Endothelial cell (in vitro differentiated cells): ENCODE measurements at places on chromosomes 12 and 14. TPM values are rescaled to one million over a fixed set of nuclear protein-coding genes. Genes with fewer than 3 reads are reported as not detected.

DNA sequence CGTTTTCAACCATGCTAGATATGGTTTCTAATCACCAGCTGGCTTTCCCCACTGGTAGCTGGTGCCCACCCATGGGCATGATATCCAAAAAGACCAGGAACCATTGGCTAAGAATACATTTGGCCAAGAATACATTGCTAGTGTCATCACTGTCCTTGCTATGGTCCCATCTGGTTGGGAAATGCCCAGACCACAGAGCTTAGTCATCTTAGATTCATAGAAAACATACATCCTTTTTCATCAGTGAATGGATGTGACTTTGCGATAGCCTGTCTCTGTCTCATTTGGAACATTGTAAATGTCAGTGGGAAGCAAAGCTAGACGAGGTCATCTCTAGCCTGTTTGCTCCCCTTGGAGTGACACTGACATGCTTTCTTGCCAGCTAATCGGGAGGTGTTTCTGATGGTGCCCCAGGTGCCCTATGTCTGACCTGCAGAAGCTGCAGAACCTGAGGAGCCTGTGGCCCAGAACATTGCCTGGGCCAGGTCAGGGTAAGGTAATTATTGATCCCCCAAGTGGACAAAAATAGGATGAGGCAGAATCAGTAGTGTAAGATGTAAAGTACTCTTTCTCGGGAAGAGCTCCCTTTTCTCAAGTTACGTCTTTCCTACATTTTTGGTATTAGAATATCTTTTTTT lies 194.8 kb downstream of the SLC41A2 start:
- H3K4me1 ChIP-seq = no peaks in the 10 kb centered on the region
- H3K27me3 ChIP-seq = no peaks in the 10 kb centered on the region
- H3K4me3 ChIP-seq = no peak overlapping the region
- H3K27ac ChIP-seq = no peak overlapping the region

DNA sequence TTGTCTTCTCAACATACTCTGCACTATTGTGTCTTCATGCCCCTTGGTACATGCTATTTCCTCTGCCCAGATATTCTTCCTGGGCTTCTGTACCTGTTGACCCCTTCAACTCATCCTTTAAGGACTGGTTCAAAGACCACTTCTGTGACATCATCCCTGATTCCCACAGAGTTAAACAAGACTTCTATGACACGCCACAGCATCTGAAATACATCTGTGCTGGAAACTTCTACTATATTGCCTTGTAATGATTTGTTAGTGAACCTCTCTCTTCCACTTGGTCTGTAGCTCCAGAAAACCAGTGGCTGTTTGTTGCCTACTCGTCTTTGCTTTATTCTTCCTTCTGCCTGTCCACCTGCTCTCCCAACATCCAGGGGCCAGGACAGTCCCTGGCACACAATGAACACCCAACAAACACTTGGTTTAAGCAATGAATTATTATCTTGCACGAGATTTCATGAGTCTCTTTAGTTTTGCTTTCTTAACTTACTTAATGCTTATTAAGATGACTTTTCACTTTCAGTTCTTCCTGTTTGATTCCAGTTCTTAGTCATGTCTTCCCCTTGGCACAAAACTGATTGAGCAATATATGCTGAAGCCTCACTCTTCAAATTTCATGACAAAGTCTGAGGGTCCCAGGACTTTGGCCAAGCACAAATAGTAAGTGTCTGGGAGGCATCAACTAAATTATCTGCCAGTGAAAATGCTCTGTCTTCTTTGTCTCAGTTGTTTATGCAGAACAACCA lies 485.9 kb downstream of the APAF1 start:
- no peaks in the 10 kb centered on the region for H3K27me3 ChIP-seq
- DNase-seq = no peak
- H3K4me3 ChIP-seq = no peak overlapping the region
- no peaks in the 10 kb centered on the region for H3K36me3 ChIP-seq
- H3K4me1 ChIP-seq = no peaks in the 10 kb centered on the region

DNA sequence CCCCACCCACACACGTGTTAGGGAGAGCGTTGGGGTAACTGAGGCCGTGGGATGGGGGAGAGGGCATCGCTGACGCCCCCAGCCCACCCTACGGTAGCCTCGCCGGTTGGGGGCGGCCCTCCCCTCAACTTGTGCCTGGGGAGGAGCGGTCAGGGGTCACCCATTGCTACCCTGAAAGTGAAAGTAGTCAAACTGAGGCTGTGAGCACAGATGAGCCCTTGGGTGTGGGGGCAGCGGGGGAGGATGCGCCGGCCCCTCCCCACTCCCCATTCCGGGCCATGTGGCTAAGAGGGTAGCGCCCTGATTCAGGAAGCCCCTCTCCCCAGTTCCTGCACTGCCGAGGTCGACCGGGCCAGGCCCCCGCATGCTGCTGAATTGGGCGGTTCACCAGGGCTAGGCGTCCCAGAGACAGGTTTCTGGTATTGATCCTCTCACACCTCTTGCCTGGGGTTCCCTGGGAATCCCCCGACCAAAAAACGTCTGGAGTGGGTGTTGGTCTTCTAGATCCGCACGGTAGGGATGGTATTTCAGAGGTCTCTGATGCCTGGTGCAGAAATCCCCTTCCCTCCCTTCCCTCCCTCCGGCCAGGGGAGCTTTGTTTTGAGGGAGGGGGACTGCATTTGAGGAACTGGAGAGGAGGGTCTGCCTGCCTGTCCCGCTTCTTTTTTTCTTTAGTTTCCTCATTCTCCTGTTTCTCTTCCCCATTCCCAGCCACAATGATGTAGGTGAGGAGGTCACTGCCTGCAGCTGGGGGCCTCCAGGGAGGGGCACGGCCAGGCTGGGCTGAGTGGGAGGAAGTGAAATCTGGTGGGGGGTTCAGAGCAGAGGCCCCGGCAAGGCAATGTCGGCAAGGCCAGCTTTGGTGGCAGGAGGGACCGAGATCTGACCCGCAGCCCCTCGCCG lies 1.0 kb downstream of the SH2B3 start:
- DNase-seq = no peak
- peaks cover 32% of the 10 kb centered on the region for H3K27me3 ChIP-seq
- H3K27ac ChIP-seq = peak overlapping the region; percentile 91
- H3K4me1 ChIP-seq = peaks cover 51% of the 10 kb centered on the region

DNA sequence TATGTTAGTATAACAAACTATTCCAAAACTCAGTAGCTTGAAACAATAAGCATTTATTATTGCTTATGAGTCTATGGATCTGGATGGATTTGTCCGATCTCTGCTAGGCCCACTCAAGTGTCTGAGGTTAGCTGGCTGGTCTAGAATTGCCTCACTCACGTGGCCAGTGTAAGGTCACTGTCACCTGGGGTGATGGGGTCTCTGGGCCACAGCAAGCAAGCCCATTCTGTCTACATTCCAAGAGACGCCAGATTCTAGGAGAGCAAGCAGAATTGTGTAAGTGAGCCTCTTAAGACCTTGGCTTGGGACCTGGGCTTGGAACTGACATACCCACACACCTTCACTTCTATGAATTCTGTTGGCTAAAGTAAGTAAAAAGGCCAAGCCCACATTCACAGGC lies 80.2 kb downstream of the STON2 start:
- peaks cover 10% of the 10 kb centered on the region for H3K27me3 ChIP-seq
- H3K4me3 ChIP-seq = peak overlapping the region; percentile 48
- H3K36me3 ChIP-seq = peaks cover 20% of the 10 kb centered on the region
- no peak overlapping the region for H3K27ac ChIP-seq

- no peak for DNase-seq
- H3K4me1 ChIP-seq = peaks cover 36% of the 10 kb centered on the region
- H3K27ac ChIP-seq = no peak overlapping the region
- peaks cover 14% of the 10 kb centered on the region for H3K27me3 ChIP-seq
Measured at GRCh38 chr14:102592763-102593060, 263 bp downstream of the RCOR1 start.

DNA sequence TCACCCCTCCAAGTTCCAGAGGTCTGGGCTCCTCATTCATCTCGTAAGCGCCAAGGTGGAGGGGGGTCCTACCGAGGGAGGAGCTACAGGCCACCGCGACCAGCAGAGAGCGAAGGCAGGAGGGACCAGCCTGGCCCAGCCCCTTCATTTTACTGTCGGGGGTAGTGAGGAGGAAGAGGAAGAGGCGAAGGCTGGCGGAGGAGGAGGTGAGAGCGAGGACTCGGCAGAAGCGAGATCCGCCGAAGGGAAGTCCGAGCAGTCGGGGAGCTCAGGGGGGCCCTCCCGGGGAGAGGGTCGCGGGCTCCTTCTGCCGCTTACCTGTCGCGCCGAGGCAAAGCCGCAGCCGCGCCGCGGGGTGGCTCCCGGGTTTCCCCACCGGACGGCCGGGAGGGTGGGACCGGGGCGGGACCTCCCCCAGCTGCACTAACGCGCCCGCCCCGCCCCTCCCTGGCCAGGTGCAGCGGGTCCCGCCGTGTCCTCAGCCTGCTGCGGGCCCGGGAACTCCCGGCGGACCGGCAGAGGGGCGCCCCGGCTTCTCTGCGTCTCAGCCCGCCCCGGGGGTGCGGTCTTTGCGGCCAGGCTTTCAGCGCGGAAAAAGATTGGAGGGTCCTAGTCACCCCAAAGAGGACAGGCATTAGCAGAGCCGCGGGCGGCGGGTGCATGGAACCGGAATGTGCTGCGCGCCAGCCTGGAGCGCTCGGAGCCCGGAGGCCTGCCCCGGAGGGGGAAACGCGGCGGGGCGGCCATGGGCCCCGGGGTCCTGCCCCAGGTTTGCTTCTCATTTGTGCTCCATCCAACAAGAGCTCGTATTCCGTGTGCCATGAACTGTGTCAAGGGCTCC lies at the start of gene GALNT6:
GALNT6 (minus strand) TSS at position 124 of the 841 bp plus-strand sequence. CDS start 11,625 bp downstream, outside the sequence.
- peaks cover 13% of the 10 kb centered on the region for H3K27me3 ChIP-seq
- H3K36me3 ChIP-seq = peaks cover 9% of the 10 kb centered on the region
- peak within 1 kb of the TSS; percentile 48 for H3K27ac ChIP-seq

Gene PKP2
- total RNA-seq = 9.0 TPM

DNA sequence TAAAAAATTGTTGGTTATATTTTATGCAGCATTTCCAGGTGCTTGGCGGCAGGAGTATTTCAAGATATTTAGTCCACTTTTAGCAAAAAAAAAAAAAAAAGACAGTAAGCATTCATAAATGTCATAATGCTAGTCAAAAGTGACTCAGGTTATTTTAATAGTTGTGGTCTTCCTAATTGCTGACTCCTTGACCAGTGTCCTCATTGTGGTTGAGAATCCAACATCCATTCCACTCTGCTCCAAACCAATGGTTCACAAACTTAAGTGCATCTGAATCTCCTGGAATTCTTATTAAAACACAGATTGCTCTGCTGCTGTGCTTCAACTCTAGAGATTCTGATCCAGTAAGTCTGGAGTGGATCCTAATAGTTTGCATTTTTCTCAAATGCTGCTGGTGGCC lies 71.4 kb downstream of the AKAP6 start:
- DNase-seq = no peak
- H3K36me3 ChIP-seq = no peaks in the 10 kb centered on the region
- no peaks in the 10 kb centered on the region for H3K27me3 ChIP-seq
- no peak overlapping the region for H3K27ac ChIP-seq

GRCh38 chr12:9851927-9852326 lies 17.2 kb downstream of the CLEC2B start:
- H3K4me1 ChIP-seq = no peaks in the 10 kb centered on the region
- H3K27ac ChIP-seq = no peak overlapping the region
- H3K27me3 ChIP-seq = no peaks in the 10 kb centered on the region
- H3K4me3 ChIP-seq = no peak overlapping the region
- no peaks in the 10 kb centered on the region for H3K36me3 ChIP-seq

Gene RIPK3
- total RNA-seq = 2.6 TPM

Gene ART4
- 3.5 TPM for total RNA-seq

- no peak for DNase-seq
- no peak overlapping the region for H3K4me3 ChIP-seq
- H3K4me1 ChIP-seq = no peaks in the 10 kb centered on the region
- no peaks in the 10 kb centered on the region for H3K36me3 ChIP-seq
Measured at GRCh38 chr12:2226641-2227040, 173.9 kb downstream of the CACNA1C start.

- H3K27me3 ChIP-seq = peaks cover 22% of the 10 kb centered on the region
- no peak for DNase-seq
- peak overlapping the region; percentile 88 for H3K27ac ChIP-seq
- no peak overlapping the region for H3K4me3 ChIP-seq
- peaks cover 32% of the 10 kb centered on the region for H3K36me3 ChIP-seq
- H3K4me1 ChIP-seq = peaks cover 54% of the 10 kb centered on the region
Measured at GRCh38 chr12:47754126-47754525, 4.6 kb downstream of the RAPGEF3 start.

Gene CFL2
- total RNA-seq = 27.8 TPM

- peak overlapping the region; percentile 82 for H3K4me3 ChIP-seq
- peak overlapping the region; percentile 90 for H3K27ac ChIP-seq
- H3K4me1 ChIP-seq = peaks cover 68% of the 10 kb centered on the region
- DNase-seq = no peak
Measured at GRCh38 chr12:111431772-111432171, 26.0 kb downstream of the SH2B3 start.

GRCh38 chr12:52189376-52190174 lies 2.2 kb downstream of the KRT80 start:
- no peak overlapping the region for H3K4me3 ChIP-seq
- no peak overlapping the region for H3K27ac ChIP-seq
- no peaks in the 10 kb centered on the region for H3K36me3 ChIP-seq
- peaks cover 13% of the 10 kb centered on the region for H3K27me3 ChIP-seq
- DNase-seq = no peak

- H3K27me3 ChIP-seq = peaks cover 6% of the 10 kb centered on the region
- DNase-seq = no peak
- H3K27ac ChIP-seq = no peak overlapping the region
- H3K4me1 ChIP-seq = peaks cover under 1% of the 10 kb centered on the region
- H3K36me3 ChIP-seq = no peaks in the 10 kb centered on the region
- no peak overlapping the region for H3K4me3 ChIP-seq
Measured at GRCh38 chr12:131672941-131673887, 37.7 kb upstream of the SFSWAP start.

- no peak for DNase-seq
- no peaks in the 10 kb centered on the region for H3K27me3 ChIP-seq
- H3K4me1 ChIP-seq = no peaks in the 10 kb centered on the region
- no peaks in the 10 kb centered on the region for H3K36me3 ChIP-seq
- H3K27ac ChIP-seq = no peak overlapping the region
Measured at GRCh38 chr14:52678591-52678990, 16.8 kb downstream of the ERO1A start.

Gene DLGAP5
- 12.8 TPM for total RNA-seq

Gene KLHDC2
- 39.7 TPM for total RNA-seq

DNA sequence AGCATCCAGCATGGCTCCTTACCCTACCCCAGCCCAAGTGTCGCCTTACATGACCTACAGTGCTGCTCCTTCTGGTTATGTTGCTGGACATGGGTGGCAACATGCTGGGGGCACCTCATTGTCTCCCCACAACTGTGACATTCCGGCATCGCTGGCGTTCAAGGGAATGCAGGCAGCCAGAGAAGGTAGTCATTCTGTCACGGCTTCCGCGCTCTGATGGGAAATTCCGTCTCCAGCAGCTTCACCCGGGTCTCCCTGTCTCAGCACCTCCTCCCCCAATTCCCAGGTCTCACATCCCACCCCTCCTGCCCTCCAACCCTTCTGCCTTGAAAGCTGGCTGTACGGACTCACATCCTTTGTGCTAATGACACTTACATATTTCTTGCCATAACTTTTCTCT lies 14.6 kb downstream of the PAX9 start:
- H3K27ac ChIP-seq = no peak overlapping the region
- DNase-seq = no peak
- H3K36me3 ChIP-seq = no peaks in the 10 kb centered on the region
- peaks cover 5% of the 10 kb centered on the region for H3K4me1 ChIP-seq
